ENCODE measurements at places on chromosomes 3 and 15.

- no peak for DNase-seq
These were observed 12.9 kb upstream of the MGA start for GRCh38 chr15:41647262-41647661.

GRCh38 chr15:79206940-79207339, 75.6 kb upstream of the ANKRD34C start:
- DNase-seq, result no peak

DNA sequence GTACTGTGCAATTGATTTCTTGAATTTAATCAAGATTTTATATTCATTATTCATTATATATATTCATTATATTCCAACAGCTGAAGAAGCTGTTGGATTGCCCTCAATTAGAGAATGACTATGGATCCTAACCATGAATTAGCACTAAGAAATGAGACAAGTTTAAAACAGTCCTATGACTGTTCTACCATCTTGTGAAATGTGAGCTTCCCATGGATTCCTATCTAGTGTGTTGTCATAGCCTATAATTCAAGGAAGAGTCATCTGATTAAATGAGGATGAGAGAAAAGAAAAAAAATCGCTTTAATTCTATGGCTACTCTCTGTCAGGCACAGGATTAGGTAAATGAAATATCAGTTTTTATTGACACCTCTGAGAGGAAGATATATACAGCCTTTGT, 696.6 kb upstream of the NAALADL2 start:
- peak; percentile 39 for DNase-seq

DNA sequence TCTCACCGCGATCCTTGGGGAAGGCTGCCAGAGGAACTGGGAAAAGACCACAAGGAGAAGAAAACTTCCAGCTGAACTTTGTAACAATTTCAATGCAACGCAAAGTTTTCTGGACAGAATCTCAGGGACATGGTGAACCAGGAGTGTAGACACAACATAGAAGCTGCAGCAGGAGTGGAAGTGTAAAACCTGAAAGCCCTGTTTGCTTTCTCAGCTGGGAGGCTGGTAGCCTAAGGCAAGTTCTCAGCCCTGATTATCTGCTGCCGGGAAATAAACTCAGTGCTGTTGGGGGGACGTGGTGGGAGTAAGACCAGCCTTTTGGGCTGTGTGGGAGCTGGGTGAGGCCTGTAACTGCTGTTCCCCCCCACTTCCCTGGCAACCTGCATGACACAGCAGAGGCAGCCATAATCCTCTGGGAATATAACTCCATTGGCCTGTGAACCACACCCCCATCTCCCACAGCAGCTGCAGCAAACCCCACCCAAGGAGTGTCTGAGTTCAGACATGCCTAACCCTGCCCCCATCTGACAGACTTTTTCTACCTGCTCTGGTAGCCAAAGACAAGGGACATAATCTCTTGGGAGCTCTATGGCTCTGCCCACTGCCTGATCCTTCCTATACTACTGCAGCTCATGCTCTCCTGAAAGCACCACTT, 106.7 kb downstream of the ZNF621 start:
- peak; percentile 78 for DNase-seq

DNA sequence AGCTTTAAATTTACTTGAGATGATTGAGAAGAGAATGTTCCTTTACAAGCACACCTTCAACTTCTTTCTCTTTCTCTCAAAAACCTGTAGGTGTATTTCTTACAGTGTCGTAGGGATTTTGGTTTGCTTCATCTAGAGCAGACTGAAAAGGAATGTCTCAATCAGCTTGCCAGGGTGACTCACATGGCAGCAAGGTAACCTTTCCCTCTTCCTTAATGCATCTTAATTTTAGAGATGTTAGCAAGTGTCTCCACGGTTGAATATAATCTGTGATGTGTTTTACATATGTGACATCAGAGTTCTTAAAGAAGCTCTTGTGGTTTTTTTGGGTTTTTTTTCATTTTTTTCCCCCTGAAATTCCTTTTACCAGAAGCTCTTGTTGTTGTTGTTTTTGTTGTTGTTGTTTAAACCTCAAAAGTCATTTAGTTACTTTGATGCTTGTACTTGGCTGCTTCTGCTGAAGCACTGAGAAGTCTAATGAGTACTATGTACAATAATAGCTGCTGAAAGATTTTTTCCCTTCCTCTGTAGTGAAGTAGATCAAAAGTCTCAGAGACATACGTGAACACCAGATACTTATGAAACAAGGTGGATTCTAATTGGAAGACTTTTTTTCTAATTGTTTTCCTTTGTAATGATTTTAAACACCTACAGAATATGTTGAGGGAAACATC, 83.1 kb downstream of the RETNLB start:
- peak; percentile 43 for DNase-seq

DNA sequence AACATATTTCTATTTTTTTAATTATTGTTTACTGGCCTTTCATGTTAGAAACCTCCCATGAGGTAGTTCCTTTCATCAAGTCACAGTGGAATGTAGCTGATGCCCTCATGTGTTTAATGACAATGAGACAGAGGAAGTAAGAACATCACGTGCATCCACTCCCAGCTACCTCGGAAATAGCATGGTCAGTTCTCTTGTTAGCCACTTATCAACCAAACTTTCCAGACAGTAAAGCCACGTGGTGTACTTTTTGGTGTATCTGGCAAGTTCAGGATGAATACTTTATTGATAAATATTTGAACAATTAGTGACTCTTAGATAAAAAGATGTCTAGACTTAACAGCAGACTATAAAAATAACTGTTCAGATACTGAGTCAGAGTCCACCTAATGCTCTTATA, 781.7 kb downstream of the MECOM start:
- no peak for DNase-seq

DNA sequence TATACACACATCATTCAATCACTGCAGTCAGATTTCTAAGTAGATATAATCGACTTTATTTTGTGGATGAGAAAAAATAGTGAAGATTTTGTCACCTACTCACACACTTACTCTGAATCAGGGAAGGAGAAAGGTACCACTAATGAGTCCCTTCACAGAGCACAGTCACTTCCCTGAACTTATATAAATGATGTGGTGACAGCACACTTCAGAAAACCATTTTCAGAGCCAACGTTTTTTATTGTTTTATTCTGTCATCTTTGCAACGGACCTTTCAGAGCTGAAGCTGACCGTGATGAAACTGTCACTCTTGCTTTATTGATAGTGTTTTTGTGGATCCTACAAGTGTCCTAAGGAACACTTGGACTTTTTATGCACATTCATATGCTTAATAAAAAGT, 956.6 kb downstream of the SQOR start:
- no peak for DNase-seq

DNA sequence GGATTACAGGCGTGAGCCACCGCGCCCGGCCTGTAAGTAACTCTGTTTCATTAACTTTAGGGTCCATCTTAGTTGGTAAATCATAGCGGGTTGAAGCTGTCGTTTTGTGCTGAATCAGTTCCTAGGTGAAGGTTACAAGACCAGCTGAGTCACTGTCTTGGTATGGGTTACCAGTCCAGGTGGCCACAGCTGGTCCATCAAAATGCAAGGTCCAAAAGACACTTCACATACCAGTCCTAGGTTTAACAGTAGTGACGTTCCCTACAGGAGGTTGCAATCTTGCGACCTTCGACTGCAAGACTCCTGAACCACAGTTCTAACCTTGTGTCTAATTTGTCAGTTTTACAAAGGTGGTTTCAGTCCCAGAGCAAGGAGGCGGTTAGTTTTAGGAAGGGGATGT, 160.1 kb upstream of the ATP10A start:
- DNase-seq, result no peak

DNA sequence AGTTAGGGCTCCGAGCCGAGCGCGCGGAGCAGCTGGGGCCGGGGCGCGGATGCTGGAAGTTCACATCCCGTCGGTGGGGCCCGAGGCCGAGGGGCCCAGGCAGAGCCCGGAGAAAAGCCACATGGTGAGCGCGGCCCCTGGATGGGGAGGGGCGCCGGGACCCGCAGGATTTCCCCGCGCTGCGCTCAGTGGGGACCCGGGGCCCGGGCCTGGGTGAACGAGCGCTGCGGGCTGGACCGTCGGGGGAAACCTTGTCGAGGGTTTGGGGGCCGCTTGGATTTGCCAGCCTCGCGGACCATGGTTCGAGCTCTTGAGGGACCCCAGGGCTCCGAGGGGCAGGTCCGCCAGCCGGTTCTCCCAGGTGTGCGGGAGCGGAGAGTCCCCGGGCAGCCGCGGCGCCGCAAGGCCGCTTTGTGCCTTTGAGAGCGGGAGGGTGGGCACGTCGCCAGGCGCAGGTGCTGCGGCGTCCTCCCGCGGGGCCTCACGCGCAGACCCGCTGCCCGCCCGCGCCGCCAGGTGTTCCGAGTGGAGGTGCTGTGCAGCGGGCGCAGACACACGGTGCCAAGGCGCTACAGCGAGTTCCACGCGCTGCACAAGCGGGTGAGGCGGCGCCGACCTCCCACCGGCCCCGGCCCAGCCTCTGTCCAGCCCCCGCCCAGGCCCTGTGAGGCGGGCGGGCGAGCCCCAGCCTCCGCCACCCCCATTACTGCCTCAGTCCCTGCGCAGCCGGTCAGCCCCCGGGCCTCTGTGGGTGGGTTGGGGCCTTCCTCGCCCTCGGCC, at the start of gene SNX22:
Gene SNX22, plus strand, starts transcription at position 5 of the 780 bp plus-strand sequence. Its CDS starts 45 bp downstream, at position 50.
- peak; percentile 13 for DNase-seq

- peak; percentile 95 for DNase-seq
These were observed 49.0 kb downstream of the THBS1 start for GRCh38 chr15:39629906-39630305.

GRCh38 chr15:33074942-33075341, 119.6 kb downstream of the FMN1 start:
- DNase-seq, result peak; percentile 62

DNA sequence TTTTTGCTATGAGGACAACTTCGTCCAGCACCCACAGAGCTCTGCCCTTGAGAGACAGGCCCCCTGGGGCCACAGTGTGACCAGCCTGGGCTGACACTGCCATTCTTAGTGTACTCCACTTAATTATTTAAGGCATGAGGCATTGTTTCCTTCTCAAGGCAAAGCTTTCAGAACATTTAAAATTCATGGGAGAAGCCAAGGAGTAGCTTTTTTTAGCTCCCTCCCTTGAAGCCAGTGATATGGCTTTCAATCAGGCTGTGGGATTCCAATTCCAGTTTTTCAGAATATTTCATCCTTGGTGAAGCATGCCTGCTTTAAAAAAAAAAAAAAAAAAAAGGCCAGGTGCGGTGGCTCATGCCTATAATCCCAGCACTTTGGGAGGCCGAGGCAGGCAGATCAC, 21.3 kb downstream of the HOMER2 start:
- DNase-seq, result no peak

DNA sequence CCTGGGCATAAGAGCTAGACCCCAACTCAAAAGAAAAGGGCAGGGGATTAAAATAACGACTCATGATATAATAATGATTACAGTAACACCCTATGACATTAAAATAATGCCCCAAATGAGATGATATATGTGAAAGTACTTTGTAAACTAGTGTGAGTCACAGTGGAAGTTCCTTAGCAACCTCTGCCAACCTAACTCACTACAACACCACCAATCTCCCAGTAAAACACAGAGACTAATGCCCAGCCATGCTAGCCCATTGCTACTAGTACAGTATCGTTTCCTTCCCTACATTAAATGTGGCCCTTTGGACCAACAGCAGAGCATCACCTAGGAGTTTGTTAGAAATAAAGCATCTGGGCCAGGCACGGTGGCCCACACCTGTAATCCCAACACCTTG, 11.2 kb upstream of the ADAMTS7 start:
- DNase-seq, result no peak

- DNase-seq, result no peak
These were observed 332.7 kb downstream of the EDEM1 start for GRCh38 chr3:5520237-5520636.

DNA sequence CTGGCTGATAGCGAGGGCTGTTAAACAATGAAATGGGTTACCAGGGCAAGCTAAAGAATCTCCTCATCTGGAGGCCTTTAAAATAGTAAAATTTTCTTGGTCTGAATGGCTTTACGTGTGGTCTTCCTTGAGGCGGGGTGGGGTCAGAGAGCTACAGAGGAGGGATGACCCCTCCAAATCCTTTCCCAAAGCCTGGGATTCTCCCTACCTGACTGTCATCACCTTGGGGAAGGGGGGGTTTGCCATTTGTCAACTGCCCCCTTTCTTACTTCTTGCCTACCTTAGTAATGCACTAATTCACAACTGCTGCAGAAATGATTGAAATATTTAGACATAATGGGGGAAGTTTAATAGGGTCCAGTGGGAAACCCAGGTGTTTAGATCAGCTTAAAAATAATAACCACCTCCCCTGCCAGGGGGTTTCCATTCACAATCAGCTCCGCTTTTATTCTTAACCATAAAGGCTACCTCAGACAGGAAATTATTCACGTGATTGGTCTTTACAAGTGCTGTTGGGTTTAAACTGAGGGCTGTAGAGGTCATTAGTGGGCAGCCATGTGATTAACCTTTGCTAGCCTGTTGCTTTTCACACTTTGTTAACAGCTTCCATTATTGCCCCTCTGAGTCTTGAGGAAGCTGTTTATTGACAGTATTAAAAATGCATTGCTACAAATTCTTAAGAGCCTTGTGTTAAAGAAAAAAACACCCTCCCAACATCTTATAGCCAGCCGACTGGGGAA, 276.5 kb upstream of the ATP11B start:
- no peak for DNase-seq

DNA sequence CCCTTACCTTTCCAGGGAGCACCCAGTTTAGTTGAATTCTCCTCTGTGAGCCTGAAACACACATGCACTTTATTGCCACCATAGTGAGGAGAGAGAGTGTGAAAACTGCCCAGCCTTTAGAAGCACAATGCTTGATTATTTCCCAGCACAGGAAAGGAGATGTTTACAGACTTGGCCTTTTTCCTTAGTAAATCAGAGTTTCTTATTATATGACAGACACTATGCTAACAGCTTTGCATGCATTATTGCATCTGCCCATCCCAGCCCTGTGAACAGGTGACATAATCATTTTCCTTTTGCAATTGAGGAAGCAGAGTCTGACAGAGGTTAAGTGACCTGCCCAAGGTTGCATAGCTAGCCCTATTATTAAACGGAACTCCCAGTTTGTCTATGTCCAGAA, 36.5 kb downstream of the CAPN3 start:
- DNase-seq, result no peak
